ENCODE measurements at places on chromosomes 6 and 20.

DNA sequence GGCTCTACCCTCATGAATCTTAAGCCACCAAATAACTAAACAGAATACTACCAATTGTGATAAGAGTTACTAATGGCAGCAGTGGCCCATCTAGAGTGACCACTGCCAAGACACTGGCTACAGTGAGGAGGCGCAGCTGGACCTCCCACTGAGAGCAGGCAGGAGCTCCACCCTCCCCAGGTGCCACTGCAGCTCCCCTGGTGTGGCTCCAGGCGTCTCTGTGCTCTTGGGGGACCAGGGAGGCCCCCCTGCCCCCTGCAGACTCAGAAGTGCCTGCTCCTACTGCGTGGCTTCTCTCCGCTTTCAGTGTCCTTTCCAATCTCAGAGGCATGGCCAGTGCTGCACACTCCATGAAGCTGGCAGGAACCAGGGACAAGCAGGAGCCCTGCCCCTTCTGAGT is 23.4 kb downstream of the MC3R start:
- no peak for DNase-seq

DNA sequence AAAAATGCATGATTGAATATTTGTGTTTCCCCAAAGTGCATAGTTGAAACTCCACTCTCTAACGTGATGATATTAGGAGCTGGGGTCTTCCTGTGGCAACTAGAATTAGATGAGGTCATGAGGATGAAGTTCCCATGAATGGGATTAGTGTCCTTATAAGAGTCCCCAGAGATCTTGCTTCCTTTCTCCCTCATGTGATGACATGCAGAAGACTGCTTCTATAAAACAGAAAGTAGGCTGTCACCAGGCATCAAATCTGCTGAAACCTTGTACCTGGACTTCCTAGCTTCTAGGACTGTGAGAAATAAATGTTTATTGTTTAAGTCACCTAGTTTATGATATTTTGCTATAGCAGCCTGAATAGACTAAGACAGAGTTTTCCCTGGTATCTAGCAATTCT is 586.5 kb upstream of the EPHA7 start:
- no peak for DNase-seq

DNA sequence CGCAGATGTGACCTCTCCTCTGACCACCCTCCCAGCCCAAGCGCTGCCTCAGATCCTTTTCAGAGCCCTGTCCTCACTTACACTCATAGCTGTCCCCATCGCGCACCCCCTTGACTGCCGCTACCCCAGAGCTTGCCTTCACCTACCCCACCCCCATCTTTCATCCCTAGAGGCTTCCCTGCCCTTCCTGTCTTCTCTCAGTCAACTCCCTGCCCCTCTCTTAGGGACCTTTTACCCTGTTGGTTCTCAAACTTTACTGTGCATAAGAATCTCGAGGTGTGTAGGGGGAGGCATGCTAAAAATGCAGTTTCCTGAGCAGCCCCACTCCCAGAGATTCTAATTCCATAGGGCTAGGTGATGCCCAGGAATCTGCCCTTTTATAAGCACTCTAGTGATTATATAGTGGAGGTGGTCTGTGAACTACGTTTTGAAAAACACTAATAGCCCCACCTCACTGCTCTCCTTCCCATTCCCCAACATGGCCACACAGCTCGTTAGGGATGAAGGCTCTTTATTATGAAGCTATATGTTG is 725 bp downstream of the TM9SF4 start:
- no peak for DNase-seq

GRCh38 chr6:109978174-109979032 is at the start of gene GPR6:
GPR6 (plus strand) TSS chr6:109978311; CDS start chr6:109979113, 802 bp downstream.
- no peak for DNase-seq

DNA sequence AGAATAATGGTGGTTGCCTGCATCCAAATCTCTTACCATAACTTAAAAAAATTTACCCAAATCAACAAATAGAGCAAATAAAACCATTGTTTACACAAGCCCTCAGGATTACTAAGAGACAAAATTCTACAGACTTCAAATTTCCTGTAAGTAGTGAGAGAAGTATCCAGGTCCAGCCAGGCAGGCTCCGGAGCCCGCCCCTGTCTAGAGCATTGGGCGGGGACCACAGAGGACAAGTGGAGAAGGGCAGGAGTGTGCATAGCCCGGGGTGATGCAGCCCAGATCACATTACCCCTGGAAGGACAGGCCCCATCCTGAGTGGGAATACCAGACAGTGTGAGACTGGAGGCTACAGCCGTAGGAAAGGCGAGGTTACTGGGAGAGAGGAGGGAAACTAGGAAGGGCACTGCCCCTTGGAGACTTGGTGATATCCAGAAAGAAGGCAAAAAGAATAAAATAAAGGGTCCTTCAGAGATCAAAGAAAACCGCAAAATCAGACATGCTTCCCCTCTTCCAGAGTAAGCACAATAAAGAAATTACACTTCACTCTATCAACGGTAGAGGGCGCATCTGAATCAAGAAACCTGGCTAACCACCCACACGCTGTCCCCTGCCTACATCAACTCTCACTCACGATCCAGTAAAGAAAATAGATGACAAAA is 26.6 kb downstream of the RIN2 start:
- peak; percentile 72 for DNase-seq

GRCh38 chr6:3282476-3283236 is 23.9 kb downstream of the PSMG4 start:
- no peak for DNase-seq

- no peak for DNase-seq
Measured at GRCh38 chr6:34128045-34128444, 17.8 kb downstream of the GRM4 start.

DNA sequence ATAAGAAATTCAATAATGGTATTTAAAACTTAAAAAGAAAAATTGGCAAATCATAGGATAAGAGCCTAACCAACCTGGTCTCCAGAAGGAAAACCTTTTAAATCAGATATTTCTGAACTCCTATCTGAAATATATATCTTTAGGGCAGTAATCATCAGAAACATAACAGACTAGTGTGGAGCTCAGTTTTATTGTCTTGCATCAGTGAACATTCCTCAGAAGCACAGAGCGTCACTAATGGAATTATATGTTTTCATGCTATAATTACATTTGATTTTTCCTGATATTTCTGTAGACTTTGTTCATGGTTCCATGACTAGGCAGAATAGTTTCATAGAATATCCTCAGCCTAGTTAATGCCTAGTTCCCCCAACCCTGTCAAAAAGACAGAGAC is 262.2 kb downstream of the EYA4 start:
- no peak for DNase-seq

- no peak for DNase-seq
Measured at GRCh38 chr6:67112120-67112519, 1405.1 kb upstream of the EYS start.

DNA sequence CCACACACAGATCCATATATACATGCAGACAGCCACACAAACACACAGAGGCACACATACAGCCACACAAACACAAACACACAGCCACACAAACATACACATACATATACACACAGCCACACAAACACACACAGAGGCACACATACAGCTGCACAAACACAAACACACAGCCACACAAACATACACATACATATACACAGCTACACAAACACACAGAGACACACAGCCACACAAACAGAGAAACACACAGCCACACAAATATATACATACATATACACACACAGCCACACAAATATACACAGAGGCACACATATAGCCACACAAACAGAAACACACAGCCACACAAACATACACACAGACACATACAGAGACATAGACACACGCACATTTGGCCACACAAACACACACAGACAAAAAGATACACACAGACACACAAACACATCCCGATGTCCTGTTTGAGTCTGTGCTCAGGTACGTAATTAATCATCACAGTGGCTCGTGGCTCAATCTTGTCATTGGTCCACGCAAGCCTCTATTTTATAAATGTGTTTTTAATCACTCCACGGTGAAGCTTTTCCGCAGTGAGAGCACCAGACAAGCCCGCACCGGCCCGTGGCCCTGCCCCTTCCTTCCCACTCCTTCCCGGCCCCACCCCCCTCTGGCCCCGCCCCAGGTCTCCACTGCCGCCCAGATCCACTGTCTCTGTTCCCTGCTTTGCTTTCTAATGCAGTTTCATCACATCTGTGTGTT is 135.3 kb downstream of the CDH4 start:
- no peak for DNase-seq

DNA sequence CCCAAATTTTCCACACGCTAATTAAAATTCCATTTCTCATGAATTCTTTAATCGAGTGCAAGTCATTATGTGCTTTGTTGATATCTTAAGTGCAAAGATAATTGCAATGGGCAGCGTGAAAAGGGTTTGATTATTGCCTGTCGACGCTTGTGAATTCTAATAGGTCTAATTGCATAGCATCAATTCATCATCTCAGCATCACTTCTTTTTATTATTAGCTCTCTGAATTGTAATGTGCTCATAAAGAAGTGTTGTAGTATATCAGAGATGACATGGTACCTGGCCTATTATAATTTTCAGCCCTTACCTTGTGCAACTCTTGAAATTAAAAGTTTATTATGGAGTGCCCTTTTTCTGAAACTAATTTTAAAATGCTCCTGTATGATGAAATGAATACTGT is 866.8 kb upstream of the FLRT3 start:
- DNase-seq, result peak; percentile 72

- no peak for DNase-seq
Measured at GRCh38 chr6:166742981-166743380, 115.9 kb upstream of the RPS6KA2 start.

DNA sequence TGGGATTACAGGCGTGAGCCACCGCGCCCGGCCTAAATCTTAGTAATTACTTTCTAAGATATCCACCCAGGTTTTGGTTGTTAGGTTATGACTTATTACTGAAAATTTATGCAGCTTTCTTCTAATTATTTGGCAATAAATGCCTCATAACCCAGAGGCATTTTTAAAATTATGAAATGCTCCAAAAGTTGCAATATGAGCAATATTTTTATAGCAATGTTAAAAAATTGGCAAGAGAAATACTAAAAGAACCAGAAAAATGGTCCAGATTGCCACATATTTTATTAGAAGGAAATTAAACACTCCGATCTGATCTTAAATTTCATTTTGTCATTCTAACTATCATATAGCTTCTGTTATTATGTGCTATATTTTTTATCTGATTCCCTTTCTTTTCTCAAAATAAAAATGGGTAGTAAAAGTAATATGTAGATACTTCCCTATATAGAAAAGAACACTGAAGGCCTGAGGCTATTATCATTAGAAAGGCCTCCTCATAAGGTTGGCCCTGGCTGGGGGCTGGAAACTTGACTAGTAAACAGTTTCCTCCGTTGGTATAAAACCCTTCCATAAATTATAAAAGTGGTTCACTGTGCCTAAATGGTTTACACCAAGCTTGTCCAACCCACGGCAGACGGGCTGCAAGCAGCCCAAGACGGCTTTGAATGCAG is 22.1 kb downstream of the BLOC1S5 start:
- DNase-seq, result no peak

DNA sequence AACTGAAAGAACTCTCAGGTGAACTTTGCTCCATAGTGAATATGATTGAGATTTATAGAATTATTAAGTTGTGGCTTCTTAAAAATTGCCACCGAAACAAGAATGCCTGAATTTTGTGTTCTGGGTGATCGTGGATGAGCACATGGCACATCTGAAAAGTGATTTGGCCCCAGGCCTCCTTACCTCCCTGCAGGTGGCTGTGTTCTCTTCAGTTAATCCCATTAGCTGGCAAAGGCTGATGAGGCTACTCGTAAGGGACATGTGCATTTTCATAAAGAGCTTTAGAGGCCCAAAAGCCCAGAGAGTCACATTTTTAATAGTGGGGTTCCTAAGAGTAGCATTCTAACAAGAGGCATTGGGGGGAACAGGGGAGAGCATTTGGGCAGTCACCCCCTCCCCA is 22.6 kb downstream of the GNAS start:
- DNase-seq, result no peak

DNA sequence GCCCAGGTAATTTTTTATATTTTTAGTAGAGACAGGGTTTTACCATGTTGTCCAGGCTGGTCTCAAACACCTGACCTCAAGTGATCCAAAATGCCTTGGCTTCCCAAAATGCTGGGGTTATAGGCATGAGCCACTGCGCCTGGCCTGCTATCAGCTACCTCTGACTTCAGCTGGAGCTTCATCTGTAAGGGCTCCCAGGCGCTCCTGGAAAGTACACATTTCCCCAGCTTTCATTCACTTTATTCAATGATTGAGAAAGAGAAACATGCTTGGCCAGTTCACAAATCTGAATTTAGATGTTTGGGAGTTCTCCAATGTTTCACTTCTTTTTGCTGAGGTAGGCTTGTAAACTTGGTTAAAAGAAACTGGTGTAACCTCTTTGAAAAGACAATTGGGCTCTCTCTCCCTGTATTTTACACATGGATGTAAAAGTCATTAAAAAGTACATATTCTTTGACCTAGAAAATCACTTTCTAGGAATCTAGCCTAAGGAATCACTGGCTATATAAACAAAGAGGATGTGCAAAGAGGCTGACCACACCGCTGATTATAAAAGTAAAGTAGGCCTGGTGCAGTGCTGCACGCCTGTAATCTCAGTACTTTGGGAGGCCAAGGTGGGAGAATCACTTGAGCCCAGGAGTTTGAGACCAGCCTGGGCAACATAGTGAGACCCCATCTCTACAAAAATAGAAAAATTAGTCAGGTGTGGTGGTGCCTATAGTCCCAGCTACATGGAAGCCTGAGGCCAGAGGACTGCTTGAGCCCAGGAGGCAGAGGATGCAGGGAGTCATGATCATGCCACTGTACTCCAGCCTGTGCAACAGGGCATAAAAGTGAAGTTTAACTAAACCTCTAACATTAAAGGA is 128.9 kb downstream of the BACH2 start:
- no peak for DNase-seq

DNA sequence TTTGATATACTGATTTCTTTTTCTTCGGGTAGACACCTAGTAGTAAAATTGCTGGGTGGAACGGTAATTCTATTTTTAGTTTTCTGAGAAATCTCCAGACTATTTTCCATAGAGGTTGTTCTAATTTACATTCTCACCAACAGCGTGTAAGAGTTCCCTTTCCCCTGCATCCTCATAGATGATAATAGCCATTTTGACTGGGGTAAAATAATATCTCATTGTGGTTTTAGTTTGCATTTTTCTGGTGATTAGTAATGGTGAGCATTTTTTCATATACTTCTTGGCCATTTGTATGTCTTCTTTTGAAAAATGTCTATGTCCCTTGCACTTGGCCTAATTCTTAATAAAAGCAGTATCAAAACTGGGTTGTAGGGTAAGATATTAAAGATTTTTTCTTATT is 148.9 kb upstream of the SIM1 start:
- no peak for DNase-seq

DNA sequence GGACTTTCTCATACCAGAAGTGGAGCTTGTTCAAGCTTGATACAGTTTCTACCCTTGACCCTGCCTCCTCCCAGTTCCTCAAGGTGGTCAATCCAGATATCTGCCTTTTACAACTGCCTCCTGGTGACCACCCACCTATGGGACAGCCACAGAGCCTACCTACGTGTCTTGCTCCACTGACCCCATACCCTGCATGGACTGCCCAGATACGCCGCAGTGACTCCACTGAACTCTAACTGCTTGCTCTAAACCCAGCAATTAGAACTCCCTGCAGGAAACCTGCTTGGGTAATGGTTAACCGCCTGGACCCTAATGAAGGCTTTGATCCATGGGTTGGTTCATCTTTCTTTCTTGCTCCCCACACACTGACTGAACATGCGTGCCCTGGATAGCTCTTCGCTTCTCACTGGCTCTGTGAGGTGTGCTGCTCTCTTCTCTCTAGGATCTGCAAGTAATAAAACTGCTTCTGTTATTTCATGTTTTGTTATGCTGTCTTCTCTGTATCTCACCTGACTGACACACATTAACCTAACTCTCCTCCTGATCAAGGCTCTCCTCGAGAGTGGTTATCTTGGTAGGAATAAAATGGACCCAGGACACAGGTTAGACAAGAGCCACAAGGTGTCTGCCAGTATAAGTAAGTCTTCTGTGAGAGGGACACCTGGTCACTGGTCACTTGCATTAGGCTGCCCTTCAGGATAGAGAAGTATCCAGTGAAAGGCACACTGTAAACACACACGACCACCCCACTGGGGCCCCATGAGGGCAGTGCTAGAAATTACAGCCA is 79.2 kb downstream of the CHD6 start:
- DNase-seq, result no peak
